Lower leg skin (tissue), 4 donors: ENCODE measurements at places on chromosomes 12 and 14. TPM values are rescaled to one million over a fixed set of nuclear protein-coding genes. Genes with fewer than 3 reads are reported as not detected.

- DNase-seq, result peak; percentile 49
These were observed 157.1 kb upstream of the CCND2 start for GRCh38 chr12:4116251-4117111.

Gene KLRG1
- not detected for total RNA-seq

- no peak for DNase-seq
These were observed 23.0 kb downstream of the TSHR start for GRCh38 chr14:80978403-80978802.

DNA sequence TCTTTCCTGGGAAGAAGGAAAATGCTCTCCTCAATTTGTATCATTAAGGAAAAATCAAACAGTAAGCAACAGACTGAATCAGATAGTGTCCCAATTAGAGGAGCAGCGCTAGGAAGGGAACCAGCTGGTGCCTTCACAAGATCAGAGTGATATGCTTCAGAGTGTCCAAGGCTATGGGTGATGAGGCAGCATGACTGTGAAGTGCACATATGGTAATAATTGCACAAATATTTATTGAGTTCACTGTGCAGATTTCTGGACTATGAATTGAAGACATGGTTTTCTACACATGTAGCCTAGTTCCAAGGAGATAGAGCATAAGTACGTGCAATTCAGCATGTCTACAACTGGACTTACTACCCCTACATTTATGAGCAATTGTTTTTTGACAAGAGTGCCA lies 78.8 kb upstream of the EVL start:
- DNase-seq, result no peak

GRCh38 chr14:31263485-31264133 lies 56.0 kb upstream of the HECTD1 start:
- DNase-seq, result peak; percentile 88
